ENCODE measurements at places on chromosomes 5 and 9.

DNA sequence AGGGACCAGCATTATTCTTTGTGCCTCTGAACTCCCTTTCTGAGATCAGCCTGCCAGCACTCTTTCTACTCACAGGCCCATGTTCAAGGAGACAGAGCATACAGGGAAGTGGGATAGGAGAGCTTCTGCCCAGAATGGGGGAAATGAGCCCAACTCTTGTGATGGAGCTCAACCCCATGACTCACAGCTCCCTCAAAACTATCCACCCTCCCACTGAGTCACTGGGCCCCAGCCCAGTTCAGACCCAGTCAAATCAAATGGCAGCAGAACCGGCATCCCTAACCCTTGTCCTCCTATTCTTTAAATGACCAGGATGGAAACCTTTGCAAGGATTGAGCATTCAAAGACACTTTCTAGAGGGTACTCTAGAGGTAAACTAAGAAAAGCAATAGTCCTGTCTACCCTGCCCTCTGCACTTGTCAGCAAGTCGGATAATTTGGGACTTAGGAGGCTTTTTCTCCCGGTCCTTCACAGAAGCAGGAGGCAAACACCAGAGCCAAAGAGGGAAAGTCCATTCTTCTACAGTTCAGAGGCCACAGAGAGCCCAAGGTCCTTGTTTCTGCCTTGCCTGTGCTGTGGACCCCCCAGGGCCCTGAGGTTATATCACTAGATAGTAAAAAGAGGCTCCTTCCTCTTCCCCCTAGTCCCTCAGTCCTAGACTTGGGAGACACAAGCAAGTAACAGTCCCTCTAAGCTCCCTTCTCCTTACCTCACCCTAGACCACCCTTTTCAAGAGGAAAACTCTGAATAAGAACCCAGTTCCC is 3.2 kb downstream of the ATOSB start:
- no peak for DNase-seq

DNA sequence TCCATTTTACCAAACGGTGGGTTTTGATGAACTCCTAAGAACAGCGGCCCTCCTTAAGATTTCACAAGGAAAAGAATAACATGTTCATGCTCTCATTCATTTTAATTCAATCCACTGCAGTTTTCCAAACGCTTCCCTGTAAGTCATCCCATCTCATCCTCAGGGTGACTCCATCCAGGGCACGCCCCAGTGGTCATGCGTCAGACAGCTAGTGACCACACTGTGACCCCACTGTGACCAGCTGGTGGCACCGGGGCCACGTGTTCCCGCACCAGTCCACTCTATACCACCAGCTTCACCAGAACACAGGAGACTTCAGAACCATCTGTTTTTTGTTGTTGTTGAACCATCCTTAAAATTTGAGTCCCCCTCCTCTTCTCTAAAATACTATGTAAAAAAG is 14.3 kb downstream of the ATPSCKMT start:
- DNase-seq, result no peak

DNA sequence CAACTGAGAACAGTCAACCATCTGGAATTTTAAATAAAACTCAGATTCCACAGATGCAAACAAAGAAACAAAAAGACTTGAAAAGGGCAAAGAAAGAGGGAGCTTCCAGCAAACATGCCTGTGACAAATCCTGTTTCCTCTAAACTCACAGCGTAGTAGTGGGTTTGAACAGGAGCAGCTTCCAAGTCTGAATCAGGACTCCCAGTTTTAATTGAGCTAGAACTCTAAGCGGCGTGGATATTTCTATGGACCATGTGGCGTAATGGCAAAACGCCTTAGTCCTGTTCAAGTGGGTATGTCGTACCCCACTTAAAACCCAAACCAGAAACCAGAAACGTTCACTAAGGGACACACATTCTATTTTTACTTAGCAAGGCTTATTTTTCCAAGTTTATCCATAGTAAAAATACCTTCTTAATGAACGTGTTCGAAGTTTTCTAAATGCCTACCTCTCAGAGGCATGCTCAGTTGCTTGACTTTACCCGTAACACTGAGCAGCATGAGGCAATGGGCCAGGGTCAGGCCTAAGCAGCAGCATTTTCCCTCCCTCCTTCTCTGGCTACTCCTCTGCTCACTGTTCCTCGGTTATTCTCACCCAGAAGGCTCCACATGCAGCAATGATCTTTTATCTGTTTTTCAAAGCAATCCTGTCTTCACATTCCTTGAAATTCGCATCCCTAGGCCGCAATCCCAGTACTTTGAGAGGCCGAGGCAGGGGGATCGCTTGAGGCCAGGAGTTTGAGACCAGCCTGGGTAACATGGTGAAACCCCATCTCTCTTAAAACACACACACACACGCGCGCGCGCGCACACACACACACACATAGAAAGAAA is 77.9 kb downstream of the FNBP1 start:
- DNase-seq, result no peak

GRCh38 chr9:116008278-116008677 is 145.3 kb upstream of the PAPPA start:
- no peak for DNase-seq

DNA sequence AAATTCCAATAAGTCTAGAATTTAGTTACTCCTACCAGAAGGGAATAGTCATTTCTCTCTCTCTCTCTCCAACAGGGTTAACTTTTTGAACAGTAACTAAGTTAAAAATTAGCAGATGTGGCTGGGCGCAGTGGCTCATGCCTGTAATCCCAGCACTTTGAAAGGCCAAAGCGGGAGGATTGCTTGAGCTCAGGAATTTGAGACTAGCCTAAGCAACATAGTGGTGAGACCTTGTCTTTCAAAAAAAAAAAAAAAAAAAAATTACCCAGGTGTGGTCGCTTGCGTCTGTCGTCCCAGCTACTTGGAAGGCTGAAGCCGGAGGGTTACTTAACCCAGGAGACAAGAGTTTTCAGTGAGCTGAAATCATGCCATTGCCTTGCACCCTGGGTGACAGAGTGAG is 639.7 kb downstream of the PTPRD start:
- no peak for DNase-seq

- DNase-seq, result no peak
Measured at GRCh38 chr5:147750065-147750464, 32.5 kb downstream of the JAKMIP2 start.

DNA sequence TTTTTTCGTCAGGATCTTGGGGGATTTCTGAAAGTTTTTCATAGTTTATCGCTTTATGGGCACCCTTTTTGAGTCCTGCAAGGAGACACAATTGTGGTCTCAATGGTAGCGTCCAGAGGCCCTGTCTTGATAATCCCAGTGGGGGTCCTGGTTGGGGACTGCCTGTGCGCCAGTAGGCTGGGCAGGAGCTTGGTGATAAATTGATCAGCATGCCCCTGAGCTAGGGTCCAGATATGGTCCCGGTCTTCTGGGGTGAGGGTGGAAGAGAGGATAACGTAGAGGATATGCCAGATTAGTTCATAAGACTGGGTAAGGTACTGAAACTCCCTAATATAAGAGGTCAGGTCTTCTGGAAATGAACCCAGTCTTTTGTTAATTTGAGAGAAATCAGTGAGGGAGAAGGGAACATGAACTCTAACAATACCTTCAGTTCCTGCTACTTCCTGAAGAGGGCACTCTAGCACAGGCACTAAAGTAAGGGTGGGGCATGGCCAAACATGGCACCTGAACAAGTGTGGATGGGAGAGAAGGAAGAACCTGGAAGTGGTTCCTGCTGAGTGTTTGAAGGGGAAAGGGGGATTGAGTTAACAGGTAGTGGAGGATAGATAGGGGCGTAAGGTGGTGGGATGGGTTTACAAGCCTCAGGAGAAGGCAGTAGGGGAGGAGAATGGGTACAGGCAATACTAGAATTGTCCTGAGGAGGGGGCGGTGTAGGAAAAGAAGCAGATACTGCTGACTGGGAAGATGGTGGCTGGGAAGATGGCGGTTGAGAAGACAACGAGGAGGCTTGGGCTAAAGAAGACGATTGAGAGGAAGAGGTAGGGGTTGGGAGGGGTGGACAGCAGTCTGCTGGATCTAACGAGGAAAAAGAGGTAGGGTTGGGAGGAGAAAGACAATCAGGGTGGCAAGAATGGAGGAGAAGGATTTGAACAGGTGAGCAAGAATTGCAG is 33.8 kb upstream of the ANXA2R start:
- peak; percentile 40 for DNase-seq

GRCh38 chr5:148922606-148923005 is 96.2 kb downstream of the ADRB2 start:
- no peak for DNase-seq

GRCh38 chr5:66223637-66224036 is 79.5 kb downstream of the SREK1 start:
- no peak for DNase-seq

GRCh38 chr9:79565245-79565644 is 6.5 kb upstream of the TLE4 start:
- DNase-seq, result no peak

DNA sequence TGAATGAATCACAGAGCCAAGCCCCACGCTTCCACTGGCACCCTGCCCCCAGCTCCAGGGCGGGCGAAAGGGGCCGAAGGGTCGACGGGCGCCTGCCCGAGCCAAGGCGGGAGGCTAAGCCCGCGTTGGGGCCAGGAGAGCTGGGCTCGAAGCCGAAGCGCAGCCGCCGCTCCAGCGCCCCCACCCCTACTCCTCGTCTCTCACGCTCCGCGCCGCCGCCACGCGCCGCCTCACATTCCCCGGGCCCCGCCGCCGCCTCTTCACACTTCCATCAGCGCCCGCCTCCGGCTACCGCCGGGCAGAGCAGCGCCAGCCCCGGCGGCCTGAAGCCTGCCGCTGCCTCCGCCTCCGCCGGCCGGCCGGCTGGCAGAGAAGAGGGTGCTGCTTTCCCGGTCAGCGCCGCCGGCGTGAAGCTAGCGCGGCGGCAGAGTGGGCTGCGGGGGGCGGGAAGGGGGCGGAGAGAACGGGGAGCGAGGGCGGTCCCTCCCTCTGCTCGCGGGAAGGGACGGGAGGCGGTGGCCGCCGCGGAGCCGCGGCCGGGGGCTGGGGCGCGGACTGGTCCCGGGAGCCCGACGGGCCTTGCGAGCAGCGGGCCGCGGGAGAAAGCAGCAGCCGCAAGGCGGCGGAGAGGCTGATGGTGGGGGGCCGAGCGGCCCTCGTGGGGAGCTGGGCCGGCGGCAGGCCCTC is at the start of gene HOMER1:
TSS of gene HOMER1 (minus strand) at position 431 of the 687 bp plus-strand sequence. CDS start 1,360 bp downstream, outside the sequence.
- peak; percentile 91 for DNase-seq

- DNase-seq, result peak; percentile 66
Measured at GRCh38 chr5:123460296-123460729, 37.1 kb upstream of the CEP120 start.

- DNase-seq, result no peak
Measured at GRCh38 chr9:21286099-21286498, 19.0 kb downstream of the IFNA5 start.

DNA sequence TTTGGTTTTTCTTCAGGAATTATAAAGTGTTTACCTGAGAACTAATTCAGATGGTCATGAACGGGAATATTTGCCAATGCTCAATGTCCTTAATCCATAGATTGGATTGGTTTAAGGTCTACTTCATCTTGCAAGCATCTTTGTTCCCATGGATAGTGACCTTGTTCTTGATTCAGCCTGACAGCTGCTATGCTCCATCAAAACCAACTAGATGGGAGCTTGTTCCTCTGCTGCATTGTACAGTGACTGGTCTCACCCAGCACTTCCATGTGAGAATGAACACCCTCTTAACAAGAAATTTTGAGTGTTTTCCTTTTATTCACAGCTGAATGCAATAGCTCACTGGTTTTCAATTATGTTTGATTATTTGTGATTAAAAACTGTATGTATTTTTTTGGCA is 312.6 kb upstream of the ACTBL2 start:
- DNase-seq, result no peak

GRCh38 chr9:130111786-130112537 is 58.3 kb downstream of the GPR107 start:
- no peak for DNase-seq

GRCh38 chr5:149857499-149857898 is 87.1 kb downstream of the PDE6A start:
- peak; percentile 49 for DNase-seq

GRCh38 chr9:130938652-130939404 is at the start of gene FIBCD1:
Gene FIBCD1 (minus strand): TSS chr9:130939247. CDS start chr9:130938607, 640 bp downstream.
- DNase-seq, result peak; percentile 47

DNA sequence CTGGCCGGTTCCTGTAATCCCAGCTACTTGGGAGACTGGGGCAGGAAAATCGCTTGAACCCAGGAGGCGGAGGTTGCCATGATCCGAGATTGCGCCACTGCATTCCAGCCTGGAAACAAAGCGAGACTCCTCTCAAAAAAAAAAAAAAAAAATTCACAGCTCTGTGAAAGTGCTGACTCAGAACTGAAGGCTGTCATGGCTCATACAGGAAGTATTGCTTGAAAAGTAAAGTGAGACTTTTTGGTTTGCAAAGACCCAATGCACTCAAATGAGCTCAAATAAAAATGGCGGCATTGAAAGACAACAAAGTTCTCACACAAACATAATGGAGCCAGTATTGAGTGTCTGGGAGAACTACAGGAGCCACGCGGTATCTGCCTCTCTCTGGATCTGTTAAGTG is 202.1 kb downstream of the FBXL7 start:
- peak; percentile 15 for DNase-seq

DNA sequence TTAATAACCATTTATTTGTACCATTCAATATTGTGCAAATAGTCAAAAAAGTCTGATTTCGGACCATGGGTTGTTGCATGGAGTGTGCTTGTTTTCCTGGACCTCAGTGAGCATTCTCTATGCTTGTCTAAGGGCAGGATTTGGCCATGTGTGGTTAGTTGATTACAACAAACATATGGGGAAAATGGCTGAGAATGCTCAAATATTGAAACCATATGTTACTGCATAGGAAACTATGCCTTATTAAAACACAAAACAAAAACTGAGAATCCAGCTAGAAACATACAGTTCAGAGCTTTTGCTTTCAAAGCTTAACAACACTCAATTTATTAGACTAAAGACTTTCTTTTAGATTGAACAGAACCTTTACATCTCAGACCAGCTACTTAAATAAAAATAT is 928.3 kb downstream of the NR2F1-AS1 start:
- DNase-seq, result peak; percentile 19

DNA sequence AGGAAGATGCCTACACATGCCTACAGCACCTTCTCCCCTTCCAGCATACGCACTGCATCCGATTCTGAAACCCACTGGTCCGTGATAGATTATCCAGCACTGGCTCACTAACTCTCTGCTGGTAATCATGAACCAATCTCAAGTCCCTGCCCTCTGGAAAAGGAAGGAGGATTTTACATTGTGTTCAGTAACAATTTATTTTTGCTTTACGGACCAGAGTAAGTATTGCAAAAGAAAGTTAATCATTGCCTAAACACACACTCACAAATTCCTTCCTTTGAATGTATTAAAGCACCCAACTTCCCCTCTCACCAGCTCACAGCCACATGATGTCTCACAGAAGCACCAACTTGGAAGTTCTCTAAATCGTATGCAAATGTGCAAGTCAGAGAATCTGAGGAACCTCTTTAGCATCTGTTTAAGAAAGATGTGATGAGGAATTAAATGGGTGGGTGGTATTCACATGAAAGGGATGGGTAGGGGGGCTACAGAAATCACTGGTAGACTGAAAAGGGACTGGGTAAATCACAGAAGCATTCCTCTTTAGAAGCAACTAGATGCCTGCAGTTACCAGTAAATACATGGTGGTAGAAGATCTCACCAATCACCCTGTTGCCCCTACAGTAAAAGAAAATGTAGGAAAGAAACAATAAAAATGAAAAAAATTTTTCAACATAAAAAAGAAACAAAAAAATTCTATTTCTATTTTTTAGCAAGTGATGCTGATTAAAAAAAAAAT is 8.4 kb downstream of the GNAQ start:
- peak; percentile 62 for DNase-seq

- no peak for DNase-seq
Measured at GRCh38 chr9:79492092-79493009, 79.4 kb upstream of the TLE4 start.

Measured in hepatocyte (in vitro differentiated cells).